ENCODE measurements at places on chromosomes 11 and 22. TPM values are rescaled to one million over a fixed set of nuclear protein-coding genes. Genes with fewer than 3 reads are reported as not detected.

KRTAP5-7 gene
- not detected for total RNA-seq

DNA sequence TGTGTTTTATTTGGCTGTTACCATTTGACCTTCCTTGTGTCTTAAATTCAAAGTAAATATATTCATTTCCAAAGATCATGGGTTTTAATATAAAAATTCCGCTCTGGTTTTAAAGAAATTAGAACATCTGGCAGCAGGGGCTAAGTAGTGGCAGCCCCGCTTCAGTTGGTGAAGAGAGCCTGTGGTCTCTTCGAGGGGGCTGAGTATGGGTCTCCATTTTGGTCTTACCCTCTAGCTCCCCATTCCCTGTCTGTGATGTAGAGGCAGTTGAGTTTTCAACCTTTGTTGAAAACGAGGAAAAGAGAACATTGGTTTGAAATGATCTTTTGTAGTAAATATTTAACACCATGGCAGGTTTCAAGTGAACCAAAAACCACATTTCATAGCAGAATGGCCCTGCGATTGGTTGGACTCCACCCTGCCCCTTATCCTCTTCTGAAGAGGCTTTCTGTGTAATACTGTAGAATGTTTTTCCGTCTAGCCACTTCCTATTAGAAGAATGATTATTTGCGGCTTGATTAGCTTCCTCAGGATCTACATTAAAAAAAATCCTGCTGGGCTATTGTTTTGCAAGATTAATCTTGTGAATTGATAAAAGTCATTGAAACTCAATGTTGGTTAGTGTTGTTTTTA lies 17.7 kb downstream of the APLP2 start:
- DNase-seq = no peak

DNA sequence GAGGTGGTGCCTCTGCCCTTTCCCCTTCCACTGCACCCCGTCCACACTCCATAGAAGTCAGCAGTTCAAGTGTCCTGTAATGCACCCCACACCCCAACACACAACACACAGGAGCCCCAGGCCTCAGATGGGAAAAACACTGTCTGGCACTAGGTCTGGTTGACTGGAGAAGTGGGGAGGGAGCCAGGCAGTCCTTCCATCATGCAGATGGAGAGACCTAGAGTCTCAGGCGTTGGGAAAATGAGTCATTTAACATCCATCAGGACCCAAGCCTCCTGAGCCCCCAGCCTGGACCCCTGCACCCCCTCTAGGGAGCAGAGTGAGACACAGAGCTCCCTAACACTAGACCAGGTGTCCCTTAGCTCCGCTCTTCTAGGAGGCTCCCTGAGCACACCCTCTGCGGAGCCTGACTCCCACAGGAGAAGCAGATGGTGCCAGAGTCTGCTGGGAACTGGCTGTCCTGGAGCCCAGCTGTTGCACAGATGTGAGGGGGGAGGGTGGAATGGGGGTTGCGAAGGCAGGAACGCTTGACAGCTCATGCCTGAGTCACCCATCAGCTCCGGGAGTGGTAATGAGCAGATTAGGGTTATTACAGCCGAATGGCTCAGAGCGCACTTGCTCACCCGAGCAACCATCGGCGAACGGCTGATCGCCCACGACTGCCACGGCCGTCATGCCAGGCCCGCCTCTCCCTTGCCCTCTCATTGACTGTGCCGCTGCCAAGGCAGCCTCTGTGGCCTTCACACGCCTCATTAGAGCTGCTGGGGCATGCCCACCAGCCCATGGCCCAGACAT lies 22.1 kb upstream of the SYT7 start:
- DNase-seq = no peak

GRAMD1B gene
- 12.2 TPM for total RNA-seq

SHISAL1 gene
- total RNA-seq = 0.11 TPM

NCF4 gene
- total RNA-seq = 194 TPM

RASSF7 gene
- total RNA-seq = 29.8 TPM

DNA sequence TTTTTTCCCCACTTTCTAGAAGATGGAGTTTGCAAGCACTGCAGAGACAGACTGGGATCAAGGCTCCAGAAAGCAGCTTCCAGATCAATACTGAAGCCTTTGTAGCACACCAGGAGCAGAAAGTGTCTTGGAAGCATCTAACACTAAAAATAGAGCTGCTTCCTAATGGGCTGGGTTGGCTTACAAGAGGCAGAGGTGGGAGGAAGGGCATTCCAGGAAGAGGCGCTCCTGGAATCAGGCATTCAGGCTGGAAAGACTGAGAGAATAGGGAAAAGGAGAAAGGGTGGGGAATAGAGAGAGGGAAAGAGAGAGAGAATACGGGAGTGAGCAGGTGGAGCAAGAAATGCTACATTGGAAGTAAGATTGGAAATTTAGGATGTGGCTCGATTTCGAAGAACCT lies 395.9 kb downstream of the OPCML start:
- no peak for DNase-seq

SCGB1D2 gene
- not detected for total RNA-seq

DNA sequence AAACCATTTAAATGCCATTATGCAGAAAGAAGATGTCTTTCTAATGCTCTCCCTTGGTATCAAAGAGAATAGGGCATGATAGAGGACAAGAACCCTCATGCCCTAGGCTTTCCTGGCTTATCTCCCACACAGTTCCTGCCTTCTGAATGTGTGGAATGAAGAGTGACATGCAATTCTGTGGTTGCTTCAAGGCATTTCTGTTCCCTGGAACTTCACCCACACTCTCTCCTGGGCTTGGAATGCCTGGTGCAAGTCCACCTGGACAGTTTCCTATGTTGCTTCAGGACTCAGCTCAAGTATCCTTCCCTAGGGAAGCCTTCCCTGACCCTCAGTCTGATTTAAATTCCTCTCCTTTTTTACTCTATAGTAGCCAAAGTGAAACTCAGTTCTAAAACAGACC lies 53.8 kb upstream of the DRD2 start:
- no peak for DNase-seq

DNA sequence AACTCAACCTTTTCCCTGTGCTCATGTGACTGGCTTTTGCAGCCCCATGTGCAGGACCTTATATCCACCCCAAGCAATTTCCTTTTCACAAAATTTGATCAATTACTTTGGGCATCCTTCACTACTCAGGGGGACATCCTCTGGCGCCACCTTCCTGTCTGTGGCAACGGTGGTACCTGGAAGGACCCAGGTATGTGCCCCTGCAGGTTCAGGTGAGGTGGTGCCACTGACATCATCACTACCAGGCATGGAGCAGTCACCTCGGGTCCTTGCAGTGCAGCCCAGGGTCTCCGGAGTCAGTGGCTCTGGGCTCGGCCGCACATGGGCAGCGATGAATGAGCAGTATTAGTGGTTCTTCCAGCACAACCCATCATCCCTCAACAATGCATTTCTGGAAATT lies 37.7 kb upstream of the B3GAT1 start:
- DNase-seq = no peak

PYGM gene
- total RNA-seq = 5.1 TPM

DNA sequence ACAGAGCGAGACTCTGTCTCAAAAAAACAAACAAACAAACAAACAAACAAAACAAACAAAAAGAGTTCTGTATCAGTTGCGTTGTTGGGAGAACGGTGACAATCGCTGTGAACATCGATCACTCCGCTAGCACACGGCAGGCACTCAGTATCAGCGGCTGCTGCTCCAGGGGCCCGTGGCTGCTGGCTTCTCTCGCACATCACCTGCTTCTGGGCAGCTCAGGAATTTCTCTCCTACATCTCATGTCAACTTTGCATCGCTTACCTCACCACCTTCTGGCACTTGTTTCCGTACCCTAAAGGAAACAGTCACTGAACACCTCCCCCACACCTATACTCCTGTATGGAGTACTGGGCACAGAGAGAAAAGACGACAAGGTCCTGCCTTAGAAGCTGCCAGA lies 70.3 kb upstream of the WNT7B start:
- peak; percentile 48 for DNase-seq

- no peak for DNase-seq
These were observed 26.6 kb upstream of the IL17RA start for GRCh38 chr22:17057959-17058814.

NLRP14 gene
- 0.28 TPM for total RNA-seq

- no peak for DNase-seq
These were observed 55.0 kb upstream of the HORMAD2 start for GRCh38 chr22:30025221-30025620.

DNA sequence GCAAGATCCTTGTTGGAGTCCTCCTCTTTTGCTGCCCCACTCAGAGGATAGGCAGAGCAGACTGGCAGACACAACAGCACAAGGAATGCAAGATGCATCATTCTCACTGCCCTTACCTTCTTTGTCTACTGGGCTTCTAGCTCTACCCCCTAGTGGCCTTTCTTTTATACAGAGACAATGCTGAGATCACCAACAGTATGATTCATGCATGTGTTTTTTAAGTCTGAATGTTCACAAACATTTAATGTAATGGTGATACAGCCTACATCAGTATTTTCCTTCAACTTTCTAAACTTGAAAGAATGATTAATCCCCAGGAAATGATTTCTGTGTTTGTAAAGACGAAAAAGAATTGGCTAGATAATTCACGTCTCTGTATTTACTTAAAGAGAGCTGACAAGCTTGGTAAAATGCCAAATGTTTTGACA lies at the start of gene MMP10:
Gene MMP10 (minus strand): TSS at position 138 of the 428 bp plus-strand sequence. CDS start 37 bp downstream, at position 101.
- no peak for DNase-seq

ANGPTL5 gene
- total RNA-seq = not detected

DNA sequence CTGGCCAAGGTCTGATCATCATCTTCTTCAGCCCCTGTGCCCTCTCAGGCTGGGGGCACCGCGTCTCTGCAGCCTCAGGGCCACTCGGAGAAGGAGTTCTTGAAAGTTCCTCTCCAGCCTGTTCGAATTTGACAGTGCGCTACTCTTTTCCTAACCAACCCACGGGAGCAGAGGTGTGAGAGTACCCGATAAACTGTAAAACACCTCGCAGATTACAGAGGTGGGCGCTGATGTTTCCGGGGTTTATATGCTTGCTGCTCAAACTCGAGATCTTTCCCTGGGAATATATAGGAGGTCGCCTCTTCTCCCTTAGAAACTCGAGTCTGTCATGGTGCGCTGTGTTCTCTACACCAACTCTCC lies 515 bp downstream of the CTR9 start:
- DNase-seq = no peak

GRCh38 chr22:27537501-27537900 lies 264.1 kb downstream of the MN1 start:
- peak; percentile 35 for DNase-seq

DNA sequence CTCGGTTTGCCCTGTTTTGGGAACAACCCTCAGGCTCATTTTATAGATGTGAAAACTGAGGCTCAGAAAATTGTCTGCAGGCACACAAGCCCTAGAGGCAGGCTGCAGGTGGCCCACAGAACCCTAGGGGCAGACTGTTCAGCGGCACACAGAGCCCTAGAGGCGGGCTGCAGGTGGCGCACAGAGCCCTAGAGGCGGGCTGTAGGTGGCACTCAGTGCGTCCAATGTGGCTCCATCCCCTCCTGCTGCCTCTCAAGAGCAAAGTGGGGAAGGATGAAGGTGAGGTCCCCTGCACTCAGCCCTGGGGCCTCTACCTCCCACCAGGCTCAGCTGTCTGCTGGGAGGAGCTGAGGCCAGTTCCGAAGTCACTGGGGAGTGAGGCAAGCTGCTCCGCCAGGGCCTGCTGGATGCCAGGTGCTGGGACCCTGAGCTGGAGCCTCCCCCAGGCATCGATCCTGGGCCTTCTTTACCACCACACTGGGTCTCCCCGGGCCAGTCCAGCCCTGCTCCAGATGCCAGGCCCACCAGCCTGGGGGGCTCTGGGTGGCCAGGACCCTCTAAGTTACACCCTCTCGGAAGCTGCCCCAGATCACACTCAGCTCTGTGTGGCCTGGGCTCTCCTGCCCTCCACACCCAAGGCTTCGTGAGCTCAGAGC lies 2.3 kb downstream of the ACY3 start:
- peak; percentile 91 for DNase-seq

SCN2B gene
- not detected for total RNA-seq

DNA sequence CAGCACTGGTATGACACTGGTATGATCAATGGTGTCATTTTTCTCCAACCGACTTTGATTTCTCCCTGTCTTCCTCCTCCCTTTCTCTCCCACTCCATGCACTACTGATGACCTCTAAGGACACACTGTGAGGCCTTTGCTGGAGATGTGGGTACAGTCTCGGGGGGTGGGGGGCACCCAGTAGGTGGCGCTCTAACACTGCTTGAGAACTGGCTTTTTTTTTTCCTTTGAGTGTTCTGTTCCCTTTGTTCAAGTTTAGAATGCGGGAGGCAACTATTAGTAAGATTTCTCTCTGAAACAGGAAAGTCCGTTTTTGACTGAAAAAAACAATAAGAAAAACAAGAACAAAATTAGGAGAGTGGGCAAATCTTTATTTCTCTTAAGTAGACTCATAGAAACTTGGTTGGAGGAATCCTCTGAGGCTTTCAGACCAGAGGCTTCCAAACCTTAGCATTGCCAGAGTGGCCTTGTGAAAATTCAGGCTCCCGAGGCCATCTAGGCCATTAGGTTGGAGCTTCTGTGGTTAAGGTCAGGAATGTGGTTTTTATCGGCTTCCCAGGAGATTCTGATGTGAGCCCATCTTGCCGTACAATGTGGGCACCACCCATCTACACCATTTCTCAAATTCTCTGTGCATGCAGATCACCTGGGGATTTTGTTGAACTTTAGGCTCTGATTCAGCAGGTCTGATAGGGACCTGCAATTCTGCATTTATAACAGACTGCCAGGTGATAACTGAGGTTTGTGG lies 43.2 kb downstream of the PANX1 start:
- DNase-seq = no peak

DENND6B gene
- 6.2 TPM for total RNA-seq

DNA sequence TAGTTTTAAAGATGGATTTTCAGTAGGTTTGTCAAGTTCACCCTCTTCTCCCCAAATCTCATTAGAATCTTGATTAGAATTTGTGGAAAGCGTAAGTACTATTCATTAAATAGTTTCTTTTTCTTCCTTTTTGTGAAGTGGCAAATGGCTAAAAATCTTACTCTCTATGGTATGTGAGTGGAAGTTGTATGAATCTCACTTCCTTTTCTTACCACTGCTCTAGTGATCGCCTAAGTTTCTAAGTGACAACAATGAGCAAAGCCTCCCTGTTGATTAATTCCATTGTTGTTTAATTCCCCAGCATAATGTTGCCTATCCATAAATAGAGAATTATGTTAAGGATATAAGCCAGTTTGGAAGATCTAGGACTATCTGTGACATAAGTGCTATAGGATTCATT lies 82.7 kb downstream of the PGR start:
- no peak for DNase-seq

HSCB gene
- 17.9 TPM for total RNA-seq

DNA sequence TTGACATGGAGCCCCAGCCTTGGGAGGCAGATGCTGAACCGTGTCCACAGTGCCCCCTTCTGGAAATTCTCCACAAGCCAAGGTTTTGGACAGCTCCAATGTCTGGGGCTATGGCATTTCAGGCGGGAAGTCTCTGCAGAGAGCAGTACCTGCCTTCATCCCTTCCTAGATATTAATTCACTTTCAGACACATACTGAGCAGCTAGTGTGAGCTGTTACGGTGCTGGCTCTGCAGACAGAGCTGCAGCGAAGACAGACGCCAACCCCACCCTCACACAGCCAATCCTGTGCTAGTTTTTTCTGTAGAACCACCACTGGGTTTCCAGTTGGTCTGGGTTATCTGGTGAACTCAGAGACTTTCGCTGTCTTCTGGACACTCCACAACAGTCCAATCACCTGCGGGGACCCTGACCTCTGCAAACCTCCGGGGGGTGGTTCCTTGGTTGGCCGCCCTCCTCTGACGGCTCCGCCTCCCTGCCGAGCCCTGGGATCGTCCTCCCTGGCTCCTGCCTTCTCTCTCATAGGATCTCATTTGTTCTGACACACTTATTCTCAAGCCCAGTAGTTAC lies 9.1 kb downstream of the LMF2 start:
- DNase-seq = no peak

Data from spleen (tissue), 13 donors.